ENCODE measurements at places on chromosomes 11 and 22. TPM values are rescaled to one million over a fixed set of nuclear protein-coding genes. Genes with fewer than 3 reads are reported as not detected.

Gene PLAAT2
- not detected for total RNA-seq

Gene H19
- total RNA-seq, result not detected

Gene CCDC117
- total RNA-seq, result 20.3 TPM

DNA sequence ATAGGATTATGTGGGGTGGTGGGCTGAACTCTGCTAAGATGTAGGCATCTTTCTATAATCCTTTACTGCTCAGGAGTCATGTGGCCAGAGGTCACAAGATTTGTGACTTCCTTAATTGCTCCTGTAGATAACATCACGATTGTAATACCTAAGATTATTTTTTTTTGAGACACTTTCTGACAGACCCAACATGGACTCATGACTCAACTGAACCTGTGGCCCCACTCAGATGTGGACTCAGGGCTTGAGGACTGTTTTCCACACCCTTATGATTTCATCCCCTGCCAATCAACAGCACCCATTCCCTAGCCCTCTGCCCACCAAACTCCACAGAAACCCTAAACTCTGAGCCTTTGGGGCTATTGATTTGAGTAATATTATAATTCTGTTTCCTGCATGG lies 35.6 kb upstream of the MMP7 start:
- DNase-seq, result no peak

DNA sequence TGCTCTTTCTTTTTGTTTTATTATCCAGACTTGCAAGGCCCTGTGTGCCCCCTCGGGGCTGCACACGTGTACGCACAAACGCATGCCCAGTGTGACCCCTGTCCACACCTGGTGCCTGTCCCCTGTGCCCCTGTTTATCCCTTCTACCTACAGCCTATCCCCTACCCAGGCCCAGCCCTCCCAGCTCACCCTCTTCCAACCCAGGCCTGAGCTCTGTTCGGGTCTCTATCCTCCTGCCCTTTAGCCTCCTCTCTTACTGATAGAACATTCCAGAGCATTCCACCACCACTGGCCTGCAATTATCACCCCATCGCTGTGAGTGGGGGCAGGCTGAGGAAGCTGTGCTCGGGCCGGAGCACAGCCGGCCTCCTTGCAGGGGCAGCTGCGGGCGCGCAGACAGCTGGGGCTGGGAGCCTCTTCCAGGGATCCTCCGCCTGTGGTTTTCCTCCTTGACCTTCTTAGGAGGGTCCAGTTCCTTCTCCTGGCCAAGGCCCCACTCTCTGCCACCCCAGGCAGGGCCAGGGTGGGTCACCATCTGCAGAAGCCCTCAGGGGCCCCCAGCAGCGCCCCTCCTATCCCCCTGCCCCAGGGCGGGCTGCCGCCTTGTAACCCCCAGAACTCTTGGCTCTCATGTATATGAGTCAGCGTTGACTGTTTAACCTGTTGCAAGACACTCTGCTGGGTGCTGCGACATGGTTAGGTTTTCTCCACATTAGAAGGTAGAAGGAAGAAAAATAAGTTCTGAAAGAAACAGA lies 41.8 kb upstream of the KCNQ1OT1 start:
- no peak for DNase-seq

DNA sequence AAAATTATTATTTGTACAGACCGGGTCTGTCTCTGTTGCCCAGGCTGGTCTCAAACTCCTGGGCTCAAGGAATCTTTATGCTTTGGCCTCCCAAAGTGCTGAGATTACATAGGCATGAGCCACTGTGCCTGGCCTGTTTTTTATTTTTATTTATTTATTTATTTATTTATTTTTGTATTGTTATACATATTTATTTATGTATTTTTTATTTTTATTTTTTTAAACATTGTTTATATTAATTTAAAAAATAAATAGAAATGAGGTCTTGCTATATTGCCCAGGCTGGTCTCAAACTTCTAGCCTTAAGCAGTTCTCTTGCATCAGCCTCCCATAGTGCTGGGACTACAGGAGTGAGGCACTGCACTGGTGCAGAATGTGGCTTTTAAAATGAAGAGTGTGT lies 47.0 kb downstream of the SWAP70 start:
- no peak for DNase-seq

GRCh38 chr11:78425399-78426070 lies 7.9 kb upstream of the GAB2 start:
- DNase-seq, result no peak

DNA sequence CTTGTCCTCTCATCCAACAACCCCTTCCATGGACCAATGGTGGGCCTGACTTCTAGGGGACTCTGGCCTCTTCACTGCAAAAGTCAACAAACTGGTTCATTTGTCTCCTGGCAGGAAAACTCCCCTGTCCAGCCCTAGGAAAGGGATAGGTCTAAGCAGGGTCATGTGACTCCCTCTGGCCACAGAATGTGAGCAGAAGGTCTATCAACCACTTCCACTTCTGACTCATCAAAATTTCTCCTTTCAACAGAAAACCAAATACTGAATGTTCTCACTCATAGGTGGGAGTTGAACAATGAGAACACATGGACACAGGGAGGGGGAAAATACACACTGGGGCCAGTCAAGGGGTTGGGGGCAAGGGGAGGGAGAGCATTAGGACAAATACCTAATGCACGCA lies 1.3 kb upstream of the ISX start:
- no peak for DNase-seq

Data from CD4-positive, alpha-beta memory T cell (primary cell).